Activated naive CD4-positive, alpha-beta T cell treated with anti-CD3 and anti-CD28 coated beads for 36 hours (primary cell): ENCODE measurements at places on chromosomes 6 and 20. TPM values are rescaled to one million over a fixed set of nuclear protein-coding genes. Genes with fewer than 3 reads are reported as not detected.

The PIGT gene
- 37.7 TPM for total RNA-seq

The APOBEC2 gene
- not detected for total RNA-seq

The RIMS4 gene
- 0.07 TPM for total RNA-seq

The SMPD2 gene
- total RNA-seq, result 9.4 TPM

The MCCD1 gene
- not detected for total RNA-seq

The RFX6 gene
- not detected for total RNA-seq

The TBX18 gene
- not detected for total RNA-seq

The PHACTR3 gene
- total RNA-seq, result not detected

The RWDD2A gene
- total RNA-seq, result 1.4 TPM

The TSPO2 gene
- total RNA-seq, result not detected

The SLC22A3 gene
- not detected for total RNA-seq

The MARCKS gene
- total RNA-seq, result 0.17 TPM

The BAK1 gene
- total RNA-seq, result 38.3 TPM

The ZNF311 gene
- 0.69 TPM for total RNA-seq

The TBC1D32 gene
- 8.2 TPM for total RNA-seq

The OPRM1 gene
- total RNA-seq, result not detected

The BHLHE23 gene
- not detected for total RNA-seq

The F13A1 gene
- not detected for total RNA-seq

The HNF4A gene
- not detected for total RNA-seq

The SLC17A1 gene
- total RNA-seq, result not detected

The SLC2A4RG gene
- 24.8 TPM for total RNA-seq

The BLCAP gene
- total RNA-seq, result 14.2 TPM

The GPLD1 gene
- 0.52 TPM for total RNA-seq

The ELOVL2 gene
- total RNA-seq, result not detected

The PGC gene
- not detected for total RNA-seq

The HAO1 gene
- not detected for total RNA-seq

The OR2J1 gene
- not detected for total RNA-seq

The IGF2R gene
- 42.1 TPM for total RNA-seq

The FAM209B gene
- 0.95 TPM for total RNA-seq

The PKHD1 gene
- not detected for total RNA-seq

The CNKSR3 gene
- total RNA-seq, result 0.12 TPM

The RHAG gene
- total RNA-seq, result not detected

The PROKR2 gene
- not detected for total RNA-seq

The OOEP gene
- total RNA-seq, result not detected

The PI3 gene
- not detected for total RNA-seq

The HLA-E gene
- total RNA-seq, result 608 TPM

The NKX2-4 gene
- not detected for total RNA-seq

The SYCP2L gene
- not detected for total RNA-seq

The CRISP3 gene
- not detected for total RNA-seq

The MRPS18A gene
- total RNA-seq, result 50.2 TPM

The C6orf58 gene
- total RNA-seq, result not detected

The TULP4 gene
- total RNA-seq, result 17.6 TPM

The SSTR4 gene
- not detected for total RNA-seq

The NTSR1 gene
- total RNA-seq, result not detected

The PTPRK gene
- 8.0 TPM for total RNA-seq

The PPP1R14C gene
- total RNA-seq, result not detected

The ACAT2 gene
- total RNA-seq, result 92.4 TPM

The PPP1R3D gene
- total RNA-seq, result 4.1 TPM

The NMBR gene
- not detected for total RNA-seq

The CCR6 gene
- total RNA-seq, result 0.37 TPM

The ADGB gene
- not detected for total RNA-seq

The MACROD2 gene
- total RNA-seq, result not detected

The TP53TG5 gene
- total RNA-seq, result 1.0 TPM

The LZTS3 gene
- 1.4 TPM for total RNA-seq

The IP6K3 gene
- not detected for total RNA-seq

The CALHM6 gene
- total RNA-seq, result 3.4 TPM

The GPX5 gene
- total RNA-seq, result not detected
